HCEC 1CT (cell line): ENCODE measurements at places on chromosomes 5 and 9.
A peak's percentile ranks its signal among the peaks of the same experiment; 100 is the strongest.

DNA sequence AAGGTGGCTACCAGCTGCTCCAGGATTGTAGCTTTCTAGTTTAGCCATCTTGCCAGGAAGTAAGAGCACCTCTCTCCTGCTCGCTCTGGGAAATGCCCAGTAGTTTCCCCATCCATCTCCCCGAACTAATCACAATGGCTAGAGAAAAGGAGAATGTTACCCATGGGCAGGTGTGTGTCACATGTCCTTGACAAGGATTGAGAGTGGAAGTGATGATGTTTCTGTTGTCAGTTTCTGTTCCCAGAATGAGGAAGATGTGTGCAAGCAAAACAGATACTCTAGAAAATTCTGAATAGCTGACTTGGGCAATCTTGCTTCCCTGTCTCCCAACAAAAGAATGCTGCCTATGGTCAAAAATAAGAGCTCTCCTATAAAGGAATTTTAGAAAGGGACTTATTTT is 429.5 kb downstream of the EBF1 start:
- no peak for DNase-seq

DNA sequence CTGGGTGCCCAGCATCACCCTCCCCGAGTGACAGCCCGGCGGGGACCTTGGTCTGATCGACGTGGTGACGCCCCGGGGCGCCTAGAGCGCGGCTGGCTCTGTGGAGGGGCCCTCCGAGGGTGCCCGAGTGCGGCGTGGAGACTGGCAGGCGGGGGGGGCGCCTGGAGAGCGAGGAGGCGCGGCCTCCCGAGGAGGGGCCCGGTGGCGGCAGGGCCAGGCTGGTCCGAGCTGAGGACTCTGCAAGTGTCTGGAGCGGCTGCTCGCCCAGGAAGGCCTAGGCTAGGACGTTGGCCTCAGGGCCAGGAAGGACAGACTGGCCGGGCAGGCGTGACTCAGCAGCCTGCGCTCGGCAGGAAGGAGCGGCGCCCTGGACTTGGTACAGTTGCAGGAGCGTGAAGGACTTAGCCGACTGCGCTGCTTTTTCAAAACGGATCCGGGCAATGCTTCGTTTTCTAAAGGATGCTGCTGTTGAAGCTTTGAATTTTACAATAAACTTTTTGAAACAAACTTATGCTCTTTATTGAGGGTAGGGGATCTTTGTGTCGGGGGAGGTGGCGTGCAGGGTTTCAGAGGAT is 1.3 kb downstream of the GADD45G start:
- peak; percentile 33 for DNase-seq

DNA sequence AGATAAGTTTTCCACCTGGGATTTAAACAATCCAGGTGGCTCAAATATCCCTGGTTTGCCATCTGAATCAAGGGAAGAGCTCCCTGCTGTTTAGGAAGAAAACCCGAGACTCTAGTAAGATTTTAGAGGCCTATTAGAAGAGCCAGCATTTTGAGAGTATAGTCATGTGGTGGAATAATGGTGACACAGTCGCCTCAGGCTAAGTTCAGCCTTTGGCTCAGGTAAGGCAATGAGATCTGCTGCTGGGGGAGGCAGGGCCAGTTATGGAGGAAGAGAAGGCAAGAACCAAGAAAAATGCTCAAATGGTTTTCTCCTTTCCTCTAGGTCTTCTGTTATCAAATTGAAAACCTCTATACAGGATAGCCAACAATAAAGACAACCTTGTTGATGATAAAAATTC is 16.2 kb downstream of the RAD1 start:
- no peak for DNase-seq

GRCh38 chr9:121557581-121558447 is 58.2 kb upstream of the GGTA1 start:
- DNase-seq: peak; percentile 81

DNA sequence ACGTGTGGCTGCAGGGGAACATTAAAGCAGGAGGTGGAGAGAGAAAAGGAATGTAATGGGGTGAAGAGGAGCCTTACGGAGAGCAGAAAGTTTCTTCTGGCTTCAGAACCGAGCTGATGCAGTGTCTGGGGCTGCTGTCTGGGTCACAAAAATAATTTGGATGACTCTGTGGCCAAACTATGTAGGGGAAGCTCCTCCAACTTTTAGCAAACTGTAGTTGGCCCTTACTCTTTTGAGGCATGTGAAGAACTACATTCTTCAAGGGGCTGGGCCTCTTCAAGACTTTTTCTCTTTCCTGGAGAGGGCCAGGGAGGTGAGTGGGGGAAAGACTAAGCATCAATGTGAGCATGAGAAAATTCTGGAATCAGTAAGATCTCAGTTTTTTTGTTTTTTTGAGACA is 31.9 kb upstream of the SPARC start:
- peak; percentile 34 for DNase-seq

DNA sequence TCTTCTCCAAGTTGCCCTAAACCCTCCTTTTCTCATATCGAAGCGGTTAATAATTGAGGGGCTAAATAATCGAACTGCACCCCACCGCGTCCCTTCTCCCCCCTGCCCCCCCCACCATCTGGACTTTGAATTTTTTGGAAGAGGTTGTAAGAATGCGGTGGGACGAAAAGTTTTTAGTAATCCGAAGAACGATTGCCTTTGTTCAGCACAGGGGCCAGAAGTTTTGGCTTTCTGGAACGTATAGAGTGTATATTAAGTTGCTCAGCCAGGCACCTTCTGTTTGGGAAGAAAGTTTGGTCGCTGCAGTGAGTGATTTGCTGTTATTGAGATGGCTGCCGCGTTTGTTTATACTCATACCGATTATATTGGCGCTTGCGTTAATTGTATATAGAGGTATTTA is 518 bp downstream of the ERBIN start:
- peak; percentile 40 for DNase-seq

DNA sequence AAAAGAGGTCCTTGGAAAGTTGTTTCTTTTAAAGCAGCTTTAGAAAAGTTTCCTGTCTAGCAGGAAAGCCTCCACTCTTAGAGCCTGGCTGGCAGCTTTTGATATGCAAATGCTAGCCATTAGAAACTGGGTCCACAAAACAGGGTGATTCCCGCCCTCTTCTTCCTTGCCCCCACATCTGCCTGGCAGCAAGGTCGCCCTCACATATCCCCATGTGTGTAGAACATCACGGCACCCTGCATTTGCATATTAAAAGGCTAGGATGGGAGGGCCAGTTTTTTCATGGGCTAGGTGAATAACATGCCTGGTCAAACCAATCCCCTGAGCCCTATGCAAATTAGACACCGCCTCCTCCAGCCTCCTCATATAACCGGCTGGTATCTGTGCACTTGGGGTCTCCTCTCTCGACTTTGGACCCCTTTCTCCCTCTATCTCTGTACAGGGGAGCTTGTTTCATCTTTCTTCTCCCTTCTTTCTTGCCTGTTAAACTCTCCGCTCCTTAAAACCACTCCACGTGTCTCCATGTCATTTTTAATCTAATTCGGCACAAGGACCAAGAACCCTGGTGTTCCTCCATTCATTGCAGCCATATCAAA is 426.8 kb upstream of the CTNND2 start:
- DNase-seq: no peak

DNA sequence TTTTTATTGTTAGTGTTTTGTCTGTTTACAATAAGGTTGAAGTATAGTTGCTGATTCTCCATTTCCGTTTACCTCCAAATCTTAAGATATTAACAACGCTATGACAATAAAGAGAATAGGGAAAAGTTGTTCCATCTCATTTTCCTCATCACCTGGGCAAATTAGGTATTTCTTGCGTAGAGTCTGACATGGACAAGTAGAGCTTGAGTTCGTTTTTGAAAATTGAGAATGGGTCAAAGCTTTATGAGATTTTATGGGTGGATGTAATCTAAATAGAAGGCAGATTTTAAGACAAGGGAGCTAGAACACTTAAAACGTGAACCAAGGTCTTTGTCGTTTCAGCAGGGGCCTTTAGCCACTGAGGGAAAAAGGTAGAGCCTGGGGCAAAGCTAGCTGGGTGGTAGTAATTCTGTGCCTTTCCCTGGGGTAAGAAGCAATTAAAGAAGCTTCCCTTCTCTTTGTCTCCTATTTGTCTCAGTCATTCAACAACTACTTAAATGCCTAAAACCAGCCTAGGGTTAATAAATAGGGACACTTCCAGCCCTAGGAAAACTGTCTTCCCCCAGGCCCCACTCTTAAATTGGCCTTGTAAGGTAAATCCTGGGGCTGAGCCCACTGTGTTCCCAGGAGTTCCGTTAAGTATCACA is 551 bp upstream of the CAAP1 start:
- no peak for DNase-seq

DNA sequence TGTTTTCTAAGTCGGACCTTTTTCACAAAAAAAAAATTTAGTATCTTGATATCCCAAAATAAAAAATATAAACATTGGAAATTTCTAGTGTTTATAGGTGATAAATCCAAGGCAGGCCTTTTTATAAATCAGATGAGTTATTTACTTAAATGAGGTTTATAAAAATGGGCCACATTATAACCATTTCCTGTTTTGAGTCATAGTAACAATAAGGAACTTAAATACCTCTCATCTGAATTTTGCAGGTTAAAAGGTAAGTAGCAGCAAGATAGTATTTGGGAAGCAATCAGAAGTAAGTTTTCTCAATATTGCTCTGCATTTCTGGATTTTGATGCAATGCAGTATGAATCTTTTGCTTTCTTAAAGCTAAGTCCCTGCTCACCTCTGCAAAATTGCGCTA is 3.9 kb downstream of the SPTAN1 start:
- no peak for DNase-seq

DNA sequence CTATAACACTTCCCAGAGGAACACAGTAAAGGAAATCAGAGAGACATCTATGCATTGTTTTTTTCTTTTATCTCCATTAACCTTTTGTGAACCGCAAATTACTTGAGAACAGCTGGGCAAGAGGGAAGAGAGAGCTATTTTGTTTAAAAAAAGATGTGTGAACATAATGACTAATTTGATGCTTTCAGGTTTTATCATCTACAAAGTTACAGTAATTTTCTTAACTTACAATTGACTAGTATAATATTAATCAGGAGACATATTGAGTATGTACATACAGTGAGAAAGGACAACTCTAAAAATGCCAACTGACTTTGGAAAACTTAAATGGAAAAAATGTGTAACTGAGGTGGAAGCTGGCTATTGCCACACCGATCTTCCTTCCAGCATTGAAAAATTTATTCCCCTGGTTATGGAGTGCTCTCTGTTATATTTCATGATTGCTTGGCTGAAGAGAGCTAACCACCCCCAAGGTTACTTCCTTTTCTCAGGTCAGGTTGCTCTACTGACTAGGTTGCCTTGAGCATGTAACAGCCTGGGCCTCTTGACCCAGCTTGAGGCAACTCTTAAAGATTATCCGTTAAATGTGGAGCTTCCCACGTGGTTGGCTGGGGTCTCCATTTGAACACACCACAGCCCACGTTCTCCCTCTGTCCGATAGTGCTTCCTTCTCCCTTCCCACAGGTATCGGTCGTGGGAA is 62.6 kb upstream of the C6 start:
- DNase-seq: no peak

GRCh38 chr5:139745132-139745799 is 50.3 kb upstream of the PSD2 start:
- DNase-seq: no peak

DNA sequence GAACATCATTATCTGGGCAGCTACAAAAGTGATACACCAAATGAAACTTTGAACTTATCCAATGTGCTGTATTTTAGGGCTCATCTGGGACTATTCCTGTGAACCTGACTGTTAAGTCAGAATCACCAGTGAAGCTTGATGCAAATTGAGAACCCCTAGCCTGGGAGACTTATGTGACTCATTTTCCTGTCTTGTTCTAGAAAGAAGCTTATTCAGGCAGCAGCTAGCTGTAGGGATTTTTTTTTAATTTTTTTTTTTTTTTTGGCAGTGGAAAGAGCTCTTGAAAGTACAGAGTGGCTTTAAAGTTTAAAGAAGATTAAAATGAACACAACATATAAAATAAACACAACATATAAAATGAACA is 81.1 kb upstream of the TNFAIP8 start:
- peak; percentile 70 for DNase-seq

DNA sequence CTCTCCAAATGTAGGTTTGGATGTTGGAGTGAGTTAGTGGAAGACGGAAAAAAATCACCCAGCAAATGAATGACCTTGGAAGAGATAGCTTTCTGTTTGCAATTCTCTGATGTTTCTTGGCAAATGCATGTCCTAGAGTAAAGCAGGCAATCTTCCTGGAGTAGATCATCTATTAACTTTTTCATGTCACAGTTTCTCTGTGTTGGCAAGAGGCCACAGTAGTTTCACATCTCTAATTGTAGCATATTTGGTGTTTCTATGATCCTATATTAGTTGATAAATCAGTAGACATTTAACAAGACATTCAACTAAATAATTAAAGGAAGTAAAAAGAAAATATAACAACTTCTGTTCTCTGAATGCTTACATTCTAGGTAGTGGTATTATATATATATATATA is 138.2 kb upstream of the MINAR2 start:
- no peak for DNase-seq

GRCh38 chr5:33850100-33850594 is 41.6 kb downstream of the ADAMTS12 start:
- DNase-seq: peak; percentile 82

GRCh38 chr5:36145311-36145710 is 6.4 kb downstream of the LMBRD2 start:
- no peak for DNase-seq

- no peak for DNase-seq
Measured at GRCh38 chr9:79431019-79431679, 140.6 kb upstream of the TLE4 start.
